T-helper 22 cell (primary cell): ENCODE measurements at places on chromosomes 6 and 20.

GRCh38 chr6:130276507-130276906, 53.8 kb upstream of the SAMD3 start:
- no peak for DNase-seq

DNA sequence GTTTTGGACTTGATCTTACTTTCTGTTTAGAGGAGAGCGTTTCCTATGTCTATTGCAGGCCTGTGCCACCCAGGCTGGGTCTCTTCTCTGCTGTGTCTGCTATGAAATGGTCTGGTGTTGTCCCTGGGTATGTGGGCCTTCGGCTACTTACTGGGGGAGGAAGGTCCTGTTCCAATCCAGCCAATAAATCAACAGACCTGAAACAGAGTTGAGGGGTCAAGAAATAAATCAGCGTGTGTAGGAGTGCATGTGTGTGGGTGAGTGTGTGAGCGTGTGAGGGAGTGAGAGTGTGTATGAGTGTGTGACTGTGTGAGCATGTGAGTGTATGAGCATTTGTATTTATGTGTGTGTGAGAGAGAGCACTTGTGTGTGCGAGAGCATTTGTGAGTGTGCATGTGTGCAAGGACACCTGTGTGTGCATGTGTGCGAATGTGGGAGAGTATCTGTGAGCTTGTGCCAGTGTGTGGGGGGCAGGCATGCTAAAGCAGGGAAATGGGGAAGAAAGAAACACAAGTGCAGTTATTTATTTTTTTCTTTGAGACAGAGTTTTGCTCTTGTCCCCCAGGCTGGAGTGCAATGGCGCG, 86.3 kb upstream of the PMEPA1 start:
- DNase-seq = no peak

DNA sequence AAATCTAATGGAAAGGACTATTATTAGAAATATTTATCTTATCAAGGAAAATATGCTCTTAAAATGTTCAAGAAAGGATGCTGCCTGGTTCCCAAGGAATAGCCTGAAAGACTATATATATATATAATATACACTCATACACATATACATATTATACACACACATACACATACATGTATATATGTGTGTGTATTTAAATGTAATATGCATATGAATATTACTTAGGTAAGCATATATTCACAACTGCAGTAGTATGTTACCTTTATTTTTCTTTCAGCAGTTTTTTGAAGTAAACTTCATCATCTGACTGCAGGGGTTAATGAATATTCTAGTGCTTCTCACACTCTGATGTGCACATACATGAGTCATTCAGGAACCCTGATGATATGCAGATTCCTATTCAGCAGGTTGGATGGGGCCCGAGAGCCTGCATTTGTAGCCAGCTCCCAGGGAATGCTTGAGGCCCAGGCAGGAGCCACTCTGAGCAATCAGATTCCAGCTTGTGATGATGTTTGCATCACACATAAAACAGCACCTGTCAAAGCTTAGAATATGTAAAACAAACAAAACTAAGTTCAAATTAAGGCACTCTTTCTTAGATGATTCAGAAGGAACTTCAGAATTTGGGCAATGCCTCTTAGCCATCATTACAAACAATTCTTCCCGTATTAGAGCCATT, 16.1 kb downstream of the MYLK4 start:
- no peak for DNase-seq

DNA sequence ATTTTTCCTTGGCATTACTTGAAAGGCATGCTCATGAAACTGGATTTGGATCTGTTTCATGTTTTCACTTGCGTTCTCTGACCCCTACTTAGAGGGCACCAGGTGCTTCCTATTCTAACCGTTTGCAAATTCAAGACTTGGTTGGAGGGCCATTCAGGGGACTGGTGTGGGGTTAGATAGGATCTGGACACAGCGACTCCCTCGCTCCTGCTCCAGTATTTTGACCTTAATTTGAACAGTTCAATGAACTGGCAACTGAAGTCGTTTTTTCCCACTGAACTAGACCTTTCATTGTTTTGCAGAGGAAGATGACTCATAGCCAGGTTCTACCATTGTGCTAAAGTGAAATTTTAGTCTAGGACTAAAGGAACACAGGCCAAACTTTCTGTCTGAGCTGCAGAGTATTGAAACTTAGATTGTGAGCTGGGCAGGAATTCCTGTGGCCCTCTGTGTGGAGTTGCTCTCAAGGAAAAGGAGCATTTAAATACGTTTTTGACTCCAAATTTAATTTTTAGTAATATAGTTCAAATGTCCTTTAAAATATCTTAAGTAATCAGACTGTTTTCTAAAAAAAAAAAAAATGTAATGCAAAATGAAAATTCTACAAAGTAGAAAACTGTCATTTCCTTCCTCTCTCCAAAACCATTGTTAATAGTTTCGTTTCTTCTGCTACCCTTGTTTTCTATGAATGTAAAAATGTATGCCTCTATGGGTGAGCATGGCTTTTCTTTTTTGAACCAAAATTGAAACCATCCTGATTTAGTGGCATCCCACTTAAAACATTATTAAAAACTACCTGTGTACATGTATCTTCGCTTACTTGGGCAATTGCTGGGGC, 64.8 kb downstream of the UTRN start:
- no peak for DNase-seq

DNA sequence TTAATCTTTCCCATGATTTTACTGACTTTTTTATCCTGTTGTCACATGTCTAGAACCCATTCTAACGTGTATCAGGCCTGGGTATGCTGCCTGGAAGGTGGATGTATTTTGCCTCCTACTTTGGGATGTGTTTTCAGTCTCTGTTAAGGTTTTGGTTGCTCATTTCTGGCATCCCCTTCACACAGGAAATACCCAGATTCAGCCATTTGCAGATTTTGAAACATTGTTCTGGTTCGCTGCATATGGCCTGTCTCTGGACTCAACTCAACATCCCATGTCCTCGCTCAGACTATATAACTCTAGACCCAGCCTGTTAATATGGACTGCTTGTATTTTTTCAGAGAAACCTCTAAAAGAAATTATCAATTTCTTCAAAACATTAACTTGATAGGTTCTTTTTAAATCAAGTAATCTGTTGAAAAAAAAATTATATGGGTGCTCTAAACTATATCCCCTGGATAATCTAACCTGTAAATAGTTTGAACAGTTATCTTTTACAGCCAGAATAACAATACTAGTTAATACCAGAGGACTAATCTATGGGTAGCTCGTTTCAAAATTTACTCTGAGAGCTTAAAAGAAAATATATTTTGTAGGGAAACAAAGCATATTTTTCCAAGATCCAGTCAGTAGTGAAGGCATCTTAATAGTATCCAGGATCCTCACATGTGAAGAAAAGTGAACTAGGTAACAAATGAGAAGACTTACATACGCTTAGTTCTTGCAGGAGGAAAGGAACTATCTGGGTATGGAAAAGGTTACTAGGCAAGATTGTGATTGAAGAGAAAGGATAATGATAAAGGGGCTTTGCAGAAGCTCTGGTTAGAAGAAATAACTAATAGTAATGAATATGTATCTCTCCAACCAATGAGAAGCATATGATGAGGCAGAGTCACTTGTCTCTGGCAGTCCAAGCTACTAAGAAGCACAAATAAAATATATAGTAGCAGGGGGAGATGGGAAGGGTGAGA, 23.4 kb upstream of the HLA-DQB1 start:
- DNase-seq = no peak

- DNase-seq = no peak
Observed at GRCh38 chr20:2890742-2891141, 17.5 kb downstream of the PTPRA start.

GRCh38 chr6:65667916-65668656, 38.9 kb downstream of the EYS start:
- DNase-seq = no peak
